ENCODE measurements at places on chromosomes 3 and 15. TPM values are rescaled to one million over a fixed set of nuclear protein-coding genes. Genes with fewer than 3 reads are reported as not detected.

CCRL2 gene
- total RNA-seq: 2.6 TPM

DTWD1 gene
- total RNA-seq: 33.9 TPM

TGM4 gene
- total RNA-seq: not detected

SLC28A1 gene
- total RNA-seq: 6.6 TPM

SLC24A5 gene
- total RNA-seq: 0.18 TPM

LYZL4 gene
- total RNA-seq: not detected

CIB2 gene
- total RNA-seq: 14.0 TPM

FILIP1L gene
- 16.6 TPM for total RNA-seq

FAM81A gene
- total RNA-seq: 7.8 TPM

TLR9 gene
- not detected for total RNA-seq

SCN5A gene
- total RNA-seq: 0.76 TPM

LINGO1 gene
- total RNA-seq: 8.5 TPM

ROBO2 gene
- 61.7 TPM for total RNA-seq

CILP gene
- total RNA-seq: 9.8 TPM

ISL2 gene
- 0.29 TPM for total RNA-seq

P2RY12 gene
- total RNA-seq: 2.5 TPM

SMCO1 gene
- total RNA-seq: 3.5 TPM

TUSC7 gene
- total RNA-seq: not detected

FBXO40 gene
- 1.5 TPM for total RNA-seq

ADPRH gene
- 7.6 TPM for total RNA-seq
